ENCODE measurements at places on chromosomes 2 and 18.

DNA sequence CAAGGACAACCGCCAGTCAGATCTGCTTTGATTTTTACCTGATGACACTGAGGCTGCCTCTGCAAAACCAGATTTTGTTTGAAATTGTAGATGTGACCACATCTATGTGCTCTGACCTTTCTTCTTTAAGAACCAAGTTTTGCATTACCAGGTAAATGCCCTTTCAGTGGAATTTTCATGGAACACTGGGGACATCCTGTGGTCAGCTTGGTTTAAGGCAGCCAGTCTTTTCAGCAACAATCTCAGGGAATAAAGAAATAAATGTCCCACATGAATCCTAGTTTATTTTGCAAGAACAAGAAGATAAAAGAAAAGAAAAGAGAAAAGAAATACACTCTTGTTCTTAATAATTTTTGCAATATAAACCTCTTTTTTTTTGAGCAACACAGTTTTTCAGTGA is 90.6 kb downstream of the POU3F3 start:
- peak; percentile 31 for DNase-seq

DNA sequence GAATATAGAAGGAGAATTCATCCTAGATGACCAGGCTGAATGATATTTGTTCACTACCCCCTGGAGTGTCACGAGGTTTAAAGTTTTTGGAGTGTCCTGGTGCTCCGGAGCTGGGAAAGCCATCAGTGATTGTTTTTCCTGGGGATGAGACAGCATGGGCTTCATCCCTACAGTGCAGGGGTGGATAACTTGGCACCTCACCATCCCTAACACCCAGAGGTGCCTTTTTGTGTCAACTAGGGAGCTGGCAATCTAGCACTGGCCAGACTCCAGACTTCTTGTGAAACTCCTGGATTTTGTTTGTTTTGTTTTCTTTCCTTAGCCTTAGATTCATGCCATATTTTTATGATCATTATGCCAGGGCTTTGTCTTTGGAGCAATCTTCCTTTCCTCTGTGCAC is 164.8 kb downstream of the PRKCE start:
- DNase-seq: peak; percentile 51

- no peak for DNase-seq
Observed at GRCh38 chr2:201795607-201796477, 10.5 kb upstream of the CDK15 start.

DNA sequence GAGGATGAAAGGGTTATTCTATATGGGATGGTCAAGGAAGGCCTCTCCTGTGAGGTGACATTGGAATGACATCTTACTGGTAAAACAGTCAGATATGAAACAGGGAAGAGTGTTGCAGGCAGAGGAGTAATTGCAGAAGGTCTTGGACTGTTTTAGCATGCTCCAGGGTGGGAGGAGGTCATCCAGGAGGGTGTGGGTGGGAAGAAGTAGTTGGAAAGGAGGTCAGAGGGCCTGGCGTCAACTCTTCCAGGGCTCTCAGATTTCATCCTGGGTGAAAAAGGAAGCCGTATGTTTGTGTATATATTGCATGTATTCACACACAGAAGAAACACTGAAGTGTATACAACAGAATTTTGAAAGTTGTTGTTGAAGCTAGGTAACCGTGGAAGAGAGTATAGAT is 48.2 kb downstream of the ATP9B start:
- DNase-seq: peak; percentile 12

DNA sequence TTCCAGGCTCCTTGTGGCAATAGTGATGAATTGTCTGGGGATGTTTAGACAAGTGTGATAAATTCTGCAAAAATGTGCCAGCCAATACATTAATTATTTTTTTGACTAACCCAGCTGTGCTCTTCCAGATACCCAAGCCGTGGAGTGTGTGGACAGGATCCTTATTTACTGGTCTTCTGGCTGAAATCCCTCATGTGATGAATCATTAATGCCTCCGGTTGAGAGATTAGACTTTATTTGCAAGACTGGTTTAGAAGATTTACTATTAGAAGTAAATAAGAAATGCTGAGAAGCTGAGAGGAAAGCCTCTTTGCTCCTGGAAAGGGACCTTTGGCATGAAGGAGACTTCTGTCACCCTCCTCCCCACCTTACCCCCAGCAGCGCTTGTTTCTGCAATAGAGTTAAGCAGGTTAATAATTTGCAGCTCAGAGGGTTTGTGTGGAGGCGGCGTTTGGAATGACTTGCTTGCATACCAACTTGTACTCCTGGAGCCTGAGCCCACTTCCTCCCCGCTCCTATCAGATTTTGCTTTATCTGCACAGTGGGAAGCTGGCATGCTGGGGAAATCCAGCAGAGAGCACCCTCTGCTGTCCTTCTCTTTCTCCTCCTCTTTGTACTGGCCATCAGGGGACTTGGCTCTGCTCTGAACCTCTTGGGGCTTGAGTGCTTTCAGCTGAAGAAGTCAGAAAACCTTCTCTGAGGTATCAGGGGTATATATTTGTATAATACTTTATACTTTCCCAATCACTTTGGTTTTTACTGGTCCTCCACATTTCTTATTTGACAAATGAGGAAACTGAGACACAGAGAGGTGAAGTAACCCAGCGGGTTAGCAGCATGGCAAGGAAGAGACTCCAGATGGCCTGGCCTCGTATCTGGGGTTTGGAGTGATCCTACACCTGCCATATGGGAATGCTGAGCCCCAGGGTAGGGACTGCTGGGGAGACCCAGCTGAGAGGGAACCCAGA is 16.3 kb downstream of the SLC3A1 start:
- peak; percentile 44 for DNase-seq

GRCh38 chr18:51739044-51739666 is 541.7 kb upstream of the MEX3C start:
- DNase-seq: no peak

Measured in fibroblast of the conjunctiva (primary cell).